ENCODE measurements at places on chromosomes 4 and X.

- no peak for DNase-seq
Measured at GRCh38 chr4:56060036-56060435, 111.3 kb downstream of the CEP135 start.

DNA sequence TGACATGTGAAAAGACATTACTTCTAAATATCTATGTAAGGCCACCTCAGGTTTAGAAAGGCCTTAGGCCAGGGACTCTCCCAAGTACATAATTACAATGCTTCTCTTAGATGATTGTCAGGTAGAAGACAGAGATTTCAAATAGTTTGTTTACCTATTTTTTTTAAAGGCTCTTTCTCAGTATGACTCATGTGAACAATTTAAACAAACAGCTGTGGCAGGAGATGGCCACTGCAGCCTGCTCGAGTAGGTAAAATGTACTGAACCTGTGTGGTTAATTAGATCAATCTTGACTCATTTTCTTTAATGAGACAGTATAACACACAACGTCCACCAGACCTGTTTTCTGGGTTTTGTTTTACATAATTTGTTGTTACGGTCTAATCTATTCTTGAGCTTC is 50.2 kb downstream of the LEF1 start:
- peak; percentile 49 for DNase-seq

DNA sequence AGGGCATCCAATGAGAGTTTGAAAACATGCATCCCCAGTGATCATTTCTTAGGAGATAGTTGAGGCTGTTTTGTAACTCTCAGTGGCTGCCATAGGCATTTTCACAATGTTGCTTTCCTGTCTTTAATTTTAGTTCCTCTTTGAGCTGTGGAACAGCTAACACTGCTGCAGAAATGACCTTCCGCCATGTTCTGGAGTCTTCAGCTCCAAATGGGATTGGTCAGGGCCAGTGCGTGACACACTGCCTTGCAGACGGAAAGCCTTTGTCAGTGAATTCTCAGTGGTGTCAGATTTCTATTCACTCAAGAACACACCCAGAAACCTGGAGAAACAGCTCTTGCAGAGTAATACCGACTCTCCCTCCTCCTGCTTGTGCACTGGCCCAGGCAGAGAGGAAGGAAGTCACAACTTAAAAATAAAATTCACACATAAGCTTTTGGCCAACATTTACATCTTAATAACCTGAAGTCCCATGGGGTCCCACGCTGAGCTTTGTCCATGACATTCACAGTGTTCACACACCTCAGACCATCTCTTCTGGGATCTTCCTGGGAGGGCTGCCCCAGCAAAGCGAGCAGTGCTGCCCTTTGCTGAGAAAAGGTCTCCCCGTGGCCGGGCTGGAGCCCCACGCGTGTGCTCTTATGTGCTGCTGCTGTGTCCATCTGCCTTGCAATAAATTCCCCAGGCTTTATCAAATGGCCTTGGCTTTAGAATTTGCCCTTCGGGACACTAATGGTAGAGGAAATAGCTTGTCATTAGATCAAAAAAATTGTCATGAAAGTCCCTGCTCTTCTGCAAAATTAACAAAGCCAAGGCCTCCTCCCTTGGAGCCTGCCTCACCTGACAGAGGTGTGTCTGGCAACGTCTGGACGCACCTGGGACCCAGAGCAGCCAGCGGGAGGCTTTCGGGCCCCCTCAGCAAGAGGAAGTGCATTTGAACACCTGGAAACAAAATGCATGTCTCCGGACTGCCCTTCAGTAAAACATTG is 126.8 kb downstream of the IRF2 start:
- peak; percentile 12 for DNase-seq

DNA sequence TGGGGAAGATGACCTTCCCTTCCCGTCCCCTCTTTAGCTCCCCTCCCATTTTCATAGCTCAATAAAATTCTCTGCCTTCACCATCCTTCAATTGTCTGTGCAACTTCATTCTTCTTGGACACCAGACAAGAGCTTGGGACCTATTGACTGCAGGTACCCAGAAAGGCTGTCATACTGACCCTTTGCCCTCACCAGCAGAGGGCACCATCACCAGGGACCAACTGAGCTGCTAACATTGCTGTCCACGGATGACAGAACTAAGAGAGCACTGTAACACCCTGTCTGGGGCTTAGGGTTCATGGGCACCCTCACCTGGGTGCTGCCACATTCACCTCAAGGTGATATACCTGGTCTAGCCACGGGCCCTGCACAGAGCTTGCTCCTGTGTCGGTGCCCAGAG is 141.3 kb upstream of the VCX3B start:
- no peak for DNase-seq

DNA sequence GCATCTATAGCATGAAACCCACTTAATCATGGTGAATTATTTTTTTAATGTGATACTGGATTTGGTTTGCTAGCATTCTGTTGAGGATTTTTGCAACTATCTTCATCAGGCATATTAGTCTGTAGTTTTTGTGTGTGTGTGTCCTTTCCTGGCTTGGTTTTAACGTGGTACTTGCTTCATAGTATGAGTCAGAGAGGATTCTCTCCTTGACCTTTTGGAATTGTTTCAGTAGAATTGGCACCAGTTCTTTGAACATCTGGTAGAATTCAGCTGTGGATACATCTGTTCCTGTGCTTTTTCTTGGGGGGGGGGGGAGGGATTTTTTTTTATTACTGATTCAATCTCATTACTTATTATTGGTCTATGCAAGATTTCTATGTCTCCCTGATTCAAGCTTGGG is 232.0 kb upstream of the KLF8 start:
- DNase-seq, result no peak
